T-helper 2 cell treated with Interferon-gamma antibody and Interleukin-4, amounts not matched to agents 5 μg/mL and 100 μg/mL, for 36 hours (primary cell): ENCODE measurements at places on chromosomes 3 and 15.

- H3K4me1 ChIP-seq: no peaks in the 10 kb centered on the region
- H3K27ac ChIP-seq: no peak overlapping the region
- no peak for DNase-seq
- no peak overlapping the region for H3K4me3 ChIP-seq
- no peaks in the 10 kb centered on the region for H3K36me3 ChIP-seq
Observed at GRCh38 chr15:48466820-48467219, 135.6 kb downstream of the DUT start.

DNA sequence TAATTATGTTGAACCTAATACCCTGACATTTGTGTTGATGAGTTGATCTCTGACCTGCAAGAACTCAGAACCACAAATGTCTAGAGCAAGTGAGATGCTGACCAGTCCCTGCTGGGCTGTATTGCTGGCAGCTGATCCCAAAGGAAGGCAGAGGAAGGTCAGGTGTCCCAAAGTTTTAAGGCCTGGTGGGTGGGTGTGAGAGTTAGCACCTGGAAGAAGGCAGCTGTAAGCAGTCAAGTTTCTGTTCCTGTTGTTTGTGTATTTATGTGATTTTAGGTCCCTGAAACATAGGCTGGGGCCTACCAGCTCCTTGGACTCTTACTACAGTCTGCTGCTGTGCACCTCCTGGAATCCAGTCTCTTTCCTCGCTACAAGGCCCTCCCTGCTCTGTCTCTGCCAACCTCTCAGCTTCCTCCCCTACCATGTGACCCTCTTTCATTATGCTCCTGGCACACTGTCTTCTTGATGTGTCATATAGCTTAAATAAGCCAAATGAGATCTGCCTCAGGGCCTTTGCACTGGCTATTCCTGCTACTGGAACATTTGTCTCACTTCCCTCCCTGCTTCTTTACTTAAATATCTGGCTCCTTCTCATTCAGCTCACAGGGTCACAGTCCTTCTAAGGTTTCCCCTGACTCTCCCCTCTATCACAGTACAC lies 31.0 kb upstream of the ATOSA start:
- no peak overlapping the region for H3K27ac ChIP-seq
- DNase-seq: no peak
- peaks cover 6% of the 10 kb centered on the region for H3K27me3 ChIP-seq
- no peak overlapping the region for H3K4me3 ChIP-seq
- H3K36me3 ChIP-seq: no peaks in the 10 kb centered on the region

GRCh38 chr3:195270817-195271409 lies at the start of gene XXYLT1:
Gene XXYLT1 (minus strand): TSS chr3:195271159. CDS start chr3:195271058, 101 bp downstream.
- H3K27me3 ChIP-seq: no peaks in the 10 kb centered on the region
- DNase-seq: peak; percentile 89
- peaks cover 23% of the 10 kb centered on the region for H3K4me1 ChIP-seq

DNA sequence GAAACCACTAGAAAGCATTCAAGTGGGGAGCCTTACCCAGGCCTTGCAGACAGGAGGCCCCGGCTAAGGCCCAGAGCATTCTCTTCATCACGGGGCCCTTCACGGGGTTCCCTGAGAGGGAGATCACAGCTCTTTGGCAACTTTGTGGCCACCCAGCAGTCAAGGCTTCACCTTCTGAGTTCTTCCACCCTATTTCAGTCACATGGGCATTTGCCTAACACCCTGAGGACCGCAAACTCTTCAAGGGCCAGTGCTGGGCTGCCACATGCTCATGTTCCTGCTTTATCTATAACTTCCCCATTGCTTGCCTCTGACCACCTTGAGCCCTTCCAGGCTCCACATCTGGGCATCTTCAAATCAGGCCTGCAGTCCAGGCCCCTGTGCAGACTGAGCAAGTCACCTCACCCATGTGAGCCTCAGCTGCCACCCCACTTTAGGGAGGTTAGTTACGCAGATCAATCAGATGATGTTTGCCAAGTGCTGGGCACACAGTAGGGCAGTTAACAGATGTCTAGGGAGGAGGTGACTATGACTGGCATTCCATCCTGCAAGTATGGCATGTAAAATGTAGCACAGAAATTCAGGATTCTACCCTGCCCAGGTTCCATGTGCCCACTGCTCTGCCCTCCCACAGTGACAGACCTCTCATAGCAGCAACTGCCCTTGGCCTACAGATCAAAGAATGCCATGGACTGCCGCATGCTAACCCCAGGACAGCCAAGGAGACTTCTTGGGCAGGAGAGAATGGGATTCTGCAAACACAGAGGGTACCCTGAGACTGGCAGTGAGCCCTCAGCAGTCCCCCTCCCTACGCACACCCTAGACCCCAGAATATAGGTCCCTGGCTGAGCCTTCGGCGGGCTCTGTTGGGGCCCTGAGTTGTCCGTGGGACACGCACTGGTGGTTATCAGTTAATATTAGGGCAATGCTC lies 37.6 kb upstream of the ZNF710 start:
- no peak overlapping the region for H3K27ac ChIP-seq
- H3K27me3 ChIP-seq: peaks cover 9% of the 10 kb centered on the region
- no peak overlapping the region for H3K4me3 ChIP-seq
- no peaks in the 10 kb centered on the region for H3K36me3 ChIP-seq

- no peaks in the 10 kb centered on the region for H3K36me3 ChIP-seq
- peaks cover 10% of the 10 kb centered on the region for H3K4me1 ChIP-seq
- DNase-seq: no peak
- no peak overlapping the region for H3K4me3 ChIP-seq
- no peak overlapping the region for H3K27ac ChIP-seq
Observed at GRCh38 chr3:195168009-195168762, 102.8 kb downstream of the XXYLT1 start.

DNA sequence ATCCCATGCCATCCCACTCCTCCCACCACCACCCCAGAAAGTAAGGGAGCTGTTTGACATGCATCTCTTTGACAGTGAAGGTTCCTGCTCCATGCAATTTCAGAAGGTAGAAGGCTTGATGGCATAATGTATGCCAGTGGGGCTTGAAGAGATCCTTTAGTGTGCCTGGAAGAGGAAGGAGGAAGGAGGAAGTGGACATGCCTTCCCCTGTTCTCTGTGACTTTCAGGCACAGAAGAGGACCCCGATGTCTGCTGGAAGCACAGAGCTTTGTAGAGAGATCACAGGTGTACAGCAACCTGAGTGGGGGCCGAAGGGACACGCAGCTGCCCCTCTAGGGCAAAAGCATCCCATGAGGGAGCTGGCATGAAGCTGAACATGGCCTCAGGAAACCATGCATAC lies 171.6 kb downstream of the CD47 start:
- H3K36me3 ChIP-seq: no peaks in the 10 kb centered on the region
- no peak overlapping the region for H3K27ac ChIP-seq
- no peaks in the 10 kb centered on the region for H3K4me1 ChIP-seq
- H3K27me3 ChIP-seq: peaks cover 54% of the 10 kb centered on the region
- no peak overlapping the region for H3K4me3 ChIP-seq

DNA sequence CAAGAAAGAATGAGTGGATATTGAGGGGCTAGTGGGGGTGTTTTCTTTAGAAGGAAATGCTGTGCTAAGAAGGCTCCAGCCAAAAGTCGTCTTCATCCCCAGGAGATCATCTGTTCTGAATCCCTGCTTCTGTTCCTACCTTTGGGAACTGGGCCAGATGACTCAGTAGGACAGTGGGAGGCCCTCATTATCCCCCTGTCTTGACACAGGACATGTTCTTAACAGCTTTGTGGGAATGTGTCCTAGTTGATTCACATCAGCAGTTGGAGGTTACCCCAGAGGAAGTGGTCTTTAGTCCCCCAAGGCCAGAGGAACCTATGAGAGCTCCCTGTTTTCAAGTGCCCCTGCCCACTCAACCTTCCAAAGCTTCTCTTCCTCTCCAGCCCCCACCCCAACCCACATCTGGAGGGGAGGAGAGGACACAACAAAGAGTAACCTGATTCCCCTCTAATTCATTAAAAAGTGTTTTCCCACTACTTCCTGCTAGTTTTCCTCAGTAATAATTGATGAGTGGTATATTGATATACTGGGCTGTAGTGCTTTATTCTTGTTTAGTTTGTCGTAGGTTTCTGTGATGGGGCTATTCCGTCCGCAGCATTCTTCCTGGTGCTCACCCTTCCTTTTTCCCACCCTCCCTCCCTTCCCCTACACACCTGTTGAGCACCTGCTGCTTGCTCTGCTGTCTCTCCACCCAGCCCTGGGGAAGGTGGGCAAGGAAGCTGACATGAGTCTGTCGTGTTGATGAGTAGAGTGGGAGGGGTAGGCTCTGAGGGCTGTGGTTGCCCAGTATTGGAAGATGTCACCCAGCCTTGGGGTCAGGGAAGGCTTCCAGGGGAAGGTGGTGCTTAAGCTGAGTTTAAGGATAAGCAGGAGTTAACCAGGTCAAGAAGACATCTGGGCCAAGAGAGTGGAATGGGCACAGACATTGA lies 9.3 kb downstream of the PXYLP1 start:
- H3K27ac ChIP-seq: no peak overlapping the region
- H3K4me1 ChIP-seq: peaks cover 69% of the 10 kb centered on the region
- H3K27me3 ChIP-seq: no peaks in the 10 kb centered on the region
- DNase-seq: no peak

GRCh38 chr3:197103766-197104165 lies 74.1 kb upstream of the MELTF start:
- H3K27me3 ChIP-seq: no peaks in the 10 kb centered on the region
- no peak overlapping the region for H3K27ac ChIP-seq
- no peak overlapping the region for H3K4me3 ChIP-seq
- H3K36me3 ChIP-seq: peaks cover 14% of the 10 kb centered on the region
- DNase-seq: no peak
- no peaks in the 10 kb centered on the region for H3K4me1 ChIP-seq

- H3K36me3 ChIP-seq: peaks cover 65% of the 10 kb centered on the region
- H3K27ac ChIP-seq: peak overlapping the region; percentile 78
- peak overlapping the region; percentile 54 for H3K4me3 ChIP-seq
- no peak for DNase-seq
- H3K27me3 ChIP-seq: no peaks in the 10 kb centered on the region
Observed at GRCh38 chr15:38538328-38539007, 26.1 kb downstream of the RASGRP1 start.

DNA sequence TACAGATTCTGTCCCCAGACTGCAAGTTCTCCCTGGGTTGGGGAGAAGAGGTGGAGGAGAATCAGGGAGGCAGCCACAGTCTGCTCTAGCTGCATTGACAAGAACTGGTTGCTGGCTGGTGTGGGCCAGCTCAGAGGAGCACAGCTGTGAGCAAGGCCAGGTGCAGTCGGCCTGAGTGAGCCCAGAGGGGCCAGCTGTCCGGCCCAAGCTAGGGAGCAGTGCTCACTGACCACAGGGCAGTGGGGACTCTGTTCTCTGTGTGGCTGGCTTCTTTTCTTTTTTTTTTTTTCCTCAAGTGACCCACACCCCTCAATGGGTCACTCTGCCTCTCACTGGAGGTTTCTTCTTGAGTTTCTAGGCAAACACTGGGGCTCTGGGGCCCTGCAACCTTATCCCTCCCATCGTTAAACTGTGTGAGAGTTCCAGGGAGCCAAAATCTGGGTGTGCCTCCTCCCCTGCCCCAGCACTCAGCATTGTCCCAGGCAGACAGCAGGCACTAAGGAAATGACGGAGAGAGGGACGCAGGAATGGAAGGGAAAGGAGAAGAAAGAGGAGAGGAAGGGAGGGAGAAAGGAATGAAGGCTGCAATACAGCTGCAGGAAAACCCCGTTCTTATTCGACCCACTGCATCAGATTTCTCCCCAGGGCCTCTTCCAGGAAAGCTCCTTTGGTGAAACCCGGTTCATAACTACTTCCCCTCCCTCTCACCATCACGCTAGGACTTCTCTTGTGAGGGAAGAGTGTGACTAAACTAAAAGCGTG lies 37.7 kb upstream of the HES1 start:
- no peak overlapping the region for H3K27ac ChIP-seq
- H3K36me3 ChIP-seq: no peaks in the 10 kb centered on the region
- DNase-seq: no peak
- peaks cover 30% of the 10 kb centered on the region for H3K27me3 ChIP-seq
- H3K4me3 ChIP-seq: no peak overlapping the region

DNA sequence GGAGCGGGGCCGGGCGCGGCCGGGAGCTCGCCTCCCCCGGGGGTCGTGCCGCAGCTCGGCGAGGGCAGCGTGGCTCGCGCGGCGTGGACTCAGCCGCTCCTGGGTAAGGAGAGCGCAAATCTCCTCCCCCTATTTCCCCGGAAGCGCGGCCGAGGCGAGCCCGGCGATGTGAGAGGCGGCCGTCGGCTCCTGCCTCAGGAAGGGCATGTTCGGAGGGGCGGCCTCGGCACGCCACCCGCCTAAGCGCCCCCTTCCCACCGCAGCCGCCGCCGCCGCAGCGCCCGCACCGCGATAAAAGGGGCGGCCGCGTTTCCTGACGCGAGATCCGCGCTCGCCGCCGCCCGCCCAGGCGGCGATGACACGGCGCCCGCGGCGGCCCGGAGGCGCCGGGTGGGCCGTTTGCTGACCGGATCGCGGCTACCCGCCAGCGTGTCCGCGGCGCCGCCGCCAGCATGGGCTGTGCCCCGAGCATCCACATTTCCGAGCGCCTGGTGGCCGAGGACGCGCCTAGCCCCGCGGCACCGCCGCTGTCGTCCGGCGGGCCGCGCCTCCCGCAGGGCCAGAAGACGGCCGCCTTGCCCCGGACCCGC lies at the start of gene PDE8A:
PDE8A (plus strand) TSS at position 146 of the 590 bp plus-strand sequence; CDS start at position 453, 307 bp downstream.
- H3K36me3 ChIP-seq: peaks cover 3% of the 10 kb centered on the region
- peak; percentile 53 for DNase-seq
- peak within 1 kb of the TSS; percentile 94 for H3K27ac ChIP-seq
- H3K4me3 ChIP-seq: peak within 1 kb of the TSS; percentile 95

DNA sequence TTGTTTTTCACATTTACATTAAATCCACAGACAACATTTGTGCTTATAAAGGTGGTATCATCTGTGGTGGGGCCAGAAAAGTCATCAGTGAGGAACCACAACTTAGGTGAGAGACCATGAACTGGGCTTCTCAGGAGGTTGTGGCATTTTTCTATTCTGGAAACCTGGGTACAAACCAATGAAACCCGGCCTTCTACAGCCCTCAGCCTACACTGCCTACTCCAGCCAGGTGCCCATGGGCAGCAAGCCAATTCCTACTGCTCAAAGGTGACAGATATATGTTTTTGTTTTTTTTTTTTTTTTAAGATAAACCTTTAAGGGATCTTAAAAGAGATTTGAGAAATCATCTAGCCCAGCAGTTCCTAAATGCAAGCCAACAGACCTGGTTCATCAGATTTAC lies 20.3 kb downstream of the SPG21 start:
- H3K27me3 ChIP-seq: no peaks in the 10 kb centered on the region
- peaks cover 35% of the 10 kb centered on the region for H3K36me3 ChIP-seq
- no peak overlapping the region for H3K4me3 ChIP-seq

DNA sequence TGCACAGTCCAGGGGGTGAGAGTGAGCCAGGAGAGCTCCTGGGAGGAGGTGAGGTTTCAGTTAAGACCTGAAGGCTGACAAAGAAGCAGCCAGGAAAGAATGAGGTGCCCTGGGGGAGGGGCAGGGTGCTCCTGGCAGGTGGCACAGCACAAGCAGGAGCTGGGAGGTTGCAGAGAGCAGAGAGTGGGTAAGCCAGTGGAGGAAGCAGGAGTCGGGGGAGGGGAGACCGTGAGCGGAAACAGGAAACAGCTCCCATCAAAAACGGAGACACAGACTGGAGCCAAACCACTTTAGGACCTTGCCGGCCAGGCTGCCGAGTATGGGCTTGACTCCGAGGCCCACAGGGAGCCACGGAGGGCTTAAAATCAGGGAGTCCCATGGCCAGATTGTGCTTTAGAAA lies 12.1 kb upstream of the FBLN2 start:
- H3K27me3 ChIP-seq: no peaks in the 10 kb centered on the region
- peaks cover 5% of the 10 kb centered on the region for H3K4me1 ChIP-seq
